MCF 10A (cell line): ENCODE measurements at places on chromosomes 11 and 22.

- H3K4me1 ChIP-seq: no peaks in the 10 kb centered on the region
- no peak overlapping the region for H3K4me3 ChIP-seq
- H3K36me3 ChIP-seq: no peaks in the 10 kb centered on the region
- H3K27me3 ChIP-seq: no peaks in the 10 kb centered on the region
- no peak for DNase-seq
- no peak overlapping the region for H3K27ac ChIP-seq
Measured at GRCh38 chr11:47434011-47434786, 8.0 kb upstream of the PSMC3 start.

GRCh38 chr11:64204464-64204989, 2.0 kb upstream of the FERMT3 start:
- peak; percentile 96 for DNase-seq
- H3K4me3 ChIP-seq: no peak overlapping the region
- peaks cover 71% of the 10 kb centered on the region for H3K36me3 ChIP-seq
- H3K4me1 ChIP-seq: peaks cover 12% of the 10 kb centered on the region
- peak overlapping the region; percentile 37 for H3K27ac ChIP-seq

- no peaks in the 10 kb centered on the region for H3K4me1 ChIP-seq
- H3K36me3 ChIP-seq: no peaks in the 10 kb centered on the region
- H3K27ac ChIP-seq: no peak overlapping the region
- H3K27me3 ChIP-seq: no peaks in the 10 kb centered on the region
- DNase-seq: peak; percentile 22
Measured at GRCh38 chr11:134978388-134979088, 566.5 kb upstream of the B3GAT1 start.

GRCh38 chr11:26474401-26474800, 97.7 kb downstream of the MUC15 start:
- peaks cover 37% of the 10 kb centered on the region for H3K27me3 ChIP-seq
- no peak overlapping the region for H3K27ac ChIP-seq
- DNase-seq: no peak
- no peaks in the 10 kb centered on the region for H3K36me3 ChIP-seq
- H3K4me3 ChIP-seq: no peak overlapping the region

DNA sequence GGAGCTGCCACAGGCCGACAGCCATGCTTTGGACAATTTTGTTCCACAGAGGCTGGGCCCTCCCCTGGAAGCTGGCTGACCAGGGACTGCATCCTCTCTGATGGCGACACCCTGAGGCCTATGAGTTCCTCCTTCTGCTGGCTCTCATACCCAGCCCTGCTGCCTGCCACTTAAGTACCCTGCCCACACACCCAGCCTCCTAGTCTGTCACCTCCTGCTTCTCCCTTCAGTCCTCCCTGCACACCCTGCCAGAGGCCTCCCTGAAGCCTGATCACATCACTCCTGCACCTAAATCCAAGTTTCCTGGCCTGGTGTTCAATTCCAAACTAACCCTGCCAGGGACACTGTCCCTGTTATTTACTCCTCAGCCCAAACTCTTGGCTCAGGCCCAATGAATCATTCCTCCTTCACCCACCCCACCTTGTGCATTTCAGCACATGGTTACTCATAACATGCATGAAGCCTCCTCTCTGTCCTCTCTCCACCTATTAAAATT, 136.7 kb upstream of the NECTIN1 start:
- peaks cover 14% of the 10 kb centered on the region for H3K4me1 ChIP-seq
- no peak overlapping the region for H3K4me3 ChIP-seq
- peak overlapping the region; percentile 24 for H3K27ac ChIP-seq
- DNase-seq: peak; percentile 83

GRCh38 chr11:115496892-115497291, 7.3 kb downstream of the CADM1 start:
- no peak for DNase-seq
- peaks cover 61% of the 10 kb centered on the region for H3K27me3 ChIP-seq
- no peak overlapping the region for H3K4me3 ChIP-seq

DNA sequence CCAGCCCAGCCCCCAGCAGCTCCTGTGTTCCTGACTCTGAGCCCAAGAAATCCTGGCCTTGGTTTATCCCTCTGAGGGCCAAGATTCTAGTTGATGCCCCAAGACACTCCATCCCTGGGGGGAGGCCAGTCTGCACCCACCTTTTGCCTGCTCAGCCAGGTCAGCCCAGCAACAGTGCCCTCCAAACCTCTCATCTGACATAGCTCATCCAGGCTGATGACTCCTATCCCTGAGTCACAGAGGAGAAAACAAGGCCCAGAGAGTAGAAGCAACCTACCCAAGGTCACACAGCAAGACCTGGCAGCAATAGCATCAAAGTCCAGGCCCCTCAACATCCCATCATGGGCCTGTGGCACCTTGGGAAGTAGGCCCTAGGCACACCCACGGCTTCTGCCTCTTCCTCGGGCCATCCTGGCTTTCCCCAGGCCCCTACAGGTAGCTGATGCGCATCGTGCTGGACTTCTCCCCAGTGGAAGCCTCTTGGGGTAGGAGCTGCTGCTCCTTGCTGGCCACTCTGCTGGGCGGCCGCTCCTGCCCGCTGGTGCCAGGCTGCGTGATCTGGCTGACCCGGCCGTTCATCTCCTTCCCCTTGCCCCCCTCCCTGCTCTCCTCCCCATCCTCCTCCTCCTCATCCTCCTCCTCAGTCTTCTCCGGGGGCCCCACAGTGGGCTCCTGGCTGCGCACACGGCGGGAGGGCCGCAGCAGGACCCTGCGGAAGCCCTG, 6.0 kb downstream of the SSTR3 start:
- DNase-seq: no peak
- no peaks in the 10 kb centered on the region for H3K36me3 ChIP-seq
- H3K4me3 ChIP-seq: no peak overlapping the region
- H3K27ac ChIP-seq: no peak overlapping the region
- no peaks in the 10 kb centered on the region for H3K4me1 ChIP-seq

- no peaks in the 10 kb centered on the region for H3K27me3 ChIP-seq
- DNase-seq: peak; percentile 24
- no peak overlapping the region for H3K4me3 ChIP-seq
- no peak overlapping the region for H3K27ac ChIP-seq
Measured at GRCh38 chr11:96091476-96091875, 167.6 kb upstream of the MTMR2 start.
